ENCODE measurements at places on chromosomes 7 and 10. TPM values are rescaled to one million over a fixed set of nuclear protein-coding genes. Genes with fewer than 3 reads are reported as not detected.
A peak's percentile ranks its signal among the peaks of the same experiment; 100 is the strongest.

Gene COL28A1
- total RNA-seq, result 3.0 TPM

- H3K4me3 ChIP-seq, result no peak overlapping the region
- H3K27ac ChIP-seq, result no peak overlapping the region
- H3K36me3 ChIP-seq, result peaks cover 23% of the 10 kb centered on the region
- H3K27me3 ChIP-seq, result no peaks in the 10 kb centered on the region
Measured at GRCh38 chr10:43386981-43387677, 15.7 kb downstream of the FXYD4 start.

DNA sequence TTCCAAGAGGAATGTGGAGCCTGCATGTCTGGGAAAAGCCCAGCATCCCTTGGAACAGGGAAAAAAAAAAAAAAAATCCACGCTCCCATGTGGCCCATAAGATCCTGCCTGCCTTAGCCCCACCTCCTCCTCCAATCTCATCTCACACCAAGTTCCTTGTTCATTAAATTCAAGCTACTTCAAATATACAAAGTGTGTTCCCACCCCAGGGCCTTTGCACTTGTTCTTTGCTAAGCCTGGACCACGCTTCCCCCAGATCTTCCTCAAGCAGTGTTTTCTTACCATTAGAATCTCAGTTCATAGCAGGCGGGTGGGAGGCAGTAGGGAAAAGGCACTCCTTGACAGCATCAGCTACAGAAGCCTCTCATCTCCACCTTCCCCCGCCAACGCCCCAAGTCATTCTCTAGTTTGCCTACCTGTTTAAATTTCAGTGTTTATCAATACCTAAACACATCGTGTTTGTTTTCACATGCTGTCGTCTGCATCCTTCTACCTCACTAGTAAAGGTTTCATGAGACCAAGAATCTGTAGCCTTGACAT, 262.8 kb downstream of the FGFR2 start:
- no peak overlapping the region for H3K27ac ChIP-seq
- H3K36me3 ChIP-seq, result no peaks in the 10 kb centered on the region
- no peak for DNase-seq
- H3K4me3 ChIP-seq, result no peak overlapping the region

DNA sequence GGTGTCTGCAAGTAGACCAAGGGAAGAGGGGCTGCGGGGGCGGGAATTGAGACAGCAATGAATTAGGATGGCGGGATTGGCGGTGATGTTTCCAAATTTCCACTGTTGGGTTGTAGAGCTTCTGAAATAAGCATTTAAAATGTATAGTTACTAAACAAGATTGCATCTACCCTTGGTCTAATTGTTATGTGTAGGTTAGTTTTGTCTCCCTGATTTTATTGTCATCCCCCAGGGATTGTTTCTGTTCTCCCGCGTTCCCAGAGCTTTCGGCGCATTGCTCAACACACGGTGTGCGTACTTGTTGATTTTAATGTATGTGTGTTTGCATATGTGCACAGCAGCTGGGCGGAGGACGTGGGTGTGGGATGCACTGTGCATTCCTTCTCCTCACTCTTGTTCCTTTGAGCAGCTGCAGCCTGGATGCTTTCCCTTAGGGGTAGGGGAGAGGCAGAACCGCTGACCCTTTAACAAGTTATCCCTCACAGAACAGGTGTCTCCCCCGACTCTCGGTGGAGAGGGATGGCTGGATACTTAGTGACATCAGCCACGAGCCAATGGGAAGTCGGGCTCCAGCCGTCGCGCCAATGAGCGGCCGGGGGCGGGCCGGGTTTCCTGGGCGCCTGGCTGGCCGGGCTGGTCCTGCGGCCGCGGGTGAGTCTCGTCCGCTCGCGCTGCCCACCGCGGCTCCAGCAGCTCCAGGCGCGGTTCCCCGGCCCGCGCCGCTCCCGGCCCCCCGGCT, at the start of gene TSPAN33:
Gene TSPAN33, plus strand, starts transcription at position 613 of the 739 bp plus-strand sequence. CDS start 274 bp downstream, outside the sequence.
- peaks cover 24% of the 10 kb centered on the region for H3K27me3 ChIP-seq
- H3K36me3 ChIP-seq, result no peaks in the 10 kb centered on the region
- peak within 1 kb of the TSS; percentile 38 for H3K4me3 ChIP-seq

DNA sequence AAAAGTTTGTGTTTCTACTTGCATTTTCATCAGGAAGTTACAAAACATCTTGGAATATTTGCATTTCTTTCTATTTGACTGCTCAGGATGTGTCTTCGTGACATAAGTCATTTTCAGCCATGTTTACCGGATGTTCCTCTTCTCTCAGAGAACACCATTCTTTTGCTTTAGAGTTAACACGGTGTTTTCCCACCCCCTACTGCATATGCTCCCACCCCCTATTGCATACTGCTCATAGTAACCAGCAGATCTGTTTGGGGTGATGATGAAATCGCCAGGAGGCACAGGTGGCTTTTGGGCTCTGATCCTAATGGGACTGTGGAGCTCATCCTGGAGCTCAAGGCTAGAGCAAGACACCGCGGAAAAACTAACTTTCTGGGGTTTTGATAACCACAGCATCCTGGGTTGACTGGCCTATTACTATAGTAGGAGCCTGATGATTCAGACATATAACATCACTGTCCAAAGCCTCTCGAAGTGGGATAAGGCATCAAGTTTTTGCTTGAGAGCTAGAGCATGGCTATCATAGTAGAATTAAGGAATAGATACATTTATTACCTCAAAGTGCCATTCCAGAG, 65.1 kb upstream of the BET1 start:
- H3K27me3 ChIP-seq, result no peaks in the 10 kb centered on the region
- H3K36me3 ChIP-seq, result no peaks in the 10 kb centered on the region
- H3K27ac ChIP-seq, result no peak overlapping the region
- no peak overlapping the region for H3K4me3 ChIP-seq

Gene ACTL6B
- not detected for total RNA-seq

DNA sequence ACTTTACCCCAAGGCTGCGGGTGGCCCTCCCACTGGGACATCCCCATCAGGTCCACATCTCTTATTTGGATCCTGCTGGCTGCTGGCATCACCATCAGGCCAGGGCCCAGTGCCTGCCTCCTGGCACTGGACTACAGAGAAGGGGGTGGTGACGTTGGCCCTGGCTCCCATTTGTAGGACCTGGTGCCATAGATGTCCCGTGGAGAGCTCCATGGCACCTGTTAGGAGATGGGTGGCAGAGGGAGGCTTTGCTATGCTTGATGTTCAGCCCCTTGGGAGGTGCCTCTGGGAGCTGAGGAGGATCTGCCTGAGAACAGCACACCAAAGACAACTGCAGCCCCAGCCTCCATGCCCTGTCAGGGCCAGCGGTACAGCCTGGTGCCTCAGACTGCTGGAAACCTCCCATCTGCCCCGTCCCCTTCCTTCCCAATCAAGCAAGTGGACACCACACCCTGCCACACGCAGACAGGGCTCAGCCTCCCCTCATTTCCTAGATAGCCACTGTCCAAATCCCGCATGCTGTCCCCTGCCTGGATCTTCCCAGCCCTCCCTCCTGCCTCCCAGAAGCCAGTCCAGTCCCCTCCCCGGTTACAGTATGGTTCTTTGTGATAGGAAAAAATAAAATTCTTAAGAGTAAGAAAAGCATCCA, 230.0 kb upstream of the GRB10 start:
- DNase-seq, result no peak
- H3K4me1 ChIP-seq, result peaks cover 48% of the 10 kb centered on the region
- no peaks in the 10 kb centered on the region for H3K27me3 ChIP-seq
- no peak overlapping the region for H3K4me3 ChIP-seq

DNA sequence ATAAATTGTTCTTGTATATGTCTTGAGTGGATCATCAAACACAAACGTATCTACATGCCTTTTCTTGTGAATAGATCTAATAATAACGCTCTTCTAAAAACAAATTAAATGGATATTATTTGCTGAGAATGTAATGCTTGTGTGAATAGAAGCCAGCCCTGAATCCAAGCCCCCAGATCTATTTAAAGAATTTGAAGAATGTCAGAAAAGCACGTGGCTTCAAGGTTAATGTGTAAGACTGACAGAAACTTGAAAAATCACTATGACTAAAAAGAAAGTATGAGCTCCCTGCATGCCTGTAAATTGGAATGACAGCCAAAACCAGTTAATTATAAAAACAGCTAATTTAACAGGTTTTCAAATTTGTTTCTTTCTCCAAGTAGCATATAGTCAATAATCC, 43.2 kb upstream of the ATRNL1 start:
- no peaks in the 10 kb centered on the region for H3K4me1 ChIP-seq
- H3K27me3 ChIP-seq, result no peaks in the 10 kb centered on the region
- DNase-seq, result no peak
- H3K4me3 ChIP-seq, result no peak overlapping the region
- H3K27ac ChIP-seq, result no peak overlapping the region

Measured in heart right ventricle (tissue), 16 donors.